ENCODE measurements at places on chromosomes 5 and 9.

DNA sequence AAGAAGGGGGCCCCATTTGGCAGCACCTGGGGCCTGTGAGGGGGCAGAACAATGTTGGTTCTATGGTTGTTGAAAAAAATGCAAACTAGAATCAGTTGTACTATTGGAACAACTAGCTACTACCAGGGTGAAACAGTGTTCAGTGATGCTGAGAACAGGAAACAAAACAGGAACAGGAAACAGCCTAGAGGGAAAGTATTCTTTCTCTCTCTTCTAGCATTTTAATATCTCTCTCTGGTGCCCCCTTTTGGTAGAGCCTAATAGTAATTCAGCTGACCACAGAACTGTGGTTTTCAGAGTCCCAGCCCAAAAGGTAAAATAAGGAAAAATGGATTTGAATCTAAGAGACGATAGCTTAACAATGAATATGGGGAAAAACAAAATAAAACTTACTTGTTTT is 138.0 kb upstream of the KCNN2 start:
- no peak for DNase-seq

- no peak for DNase-seq
These were observed 132.3 kb upstream of the TAF11L2 start for GRCh38 chr5:17365811-17366138.

GRCh38 chr9:37963936-37964739 is 60.2 kb upstream of the SLC25A51 start:
- DNase-seq = peak; percentile 98

GRCh38 chr9:18423791-18424531 is 50.0 kb upstream of the ADAMTSL1 start:
- DNase-seq = no peak

DNA sequence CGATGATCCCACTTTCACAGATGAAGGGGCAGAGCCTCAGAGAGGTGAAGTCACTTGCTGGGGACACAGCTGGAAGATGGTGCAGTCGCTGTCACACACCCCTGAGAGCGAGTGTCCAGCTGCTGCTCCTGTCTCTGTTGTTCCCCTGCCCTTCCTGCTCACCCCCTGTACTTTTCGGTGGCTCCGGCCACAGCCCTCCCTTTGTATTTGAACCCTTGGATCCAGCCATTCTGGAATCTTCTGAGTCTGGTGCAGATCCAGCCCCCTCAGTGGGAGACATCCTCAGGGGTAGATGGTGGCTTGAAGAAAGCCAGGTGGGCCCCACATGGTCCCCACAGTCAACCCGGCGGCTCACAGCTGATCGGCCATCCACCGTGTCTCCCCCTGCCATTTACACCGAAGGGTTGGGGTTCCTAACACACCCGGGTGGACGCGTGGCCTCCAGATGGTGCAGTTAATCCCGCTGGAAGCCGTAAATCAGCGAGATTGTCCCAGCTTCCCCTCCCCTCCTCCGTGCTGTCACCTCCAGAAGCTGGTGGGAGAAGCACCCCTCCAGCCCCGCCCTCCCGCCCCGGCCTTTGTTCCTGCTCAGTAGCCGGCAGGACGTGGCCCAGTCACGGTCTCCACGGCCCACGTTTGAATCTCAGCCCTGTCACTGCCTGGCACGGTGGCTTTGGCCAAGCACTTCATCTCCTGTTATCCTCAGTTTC is 204.8 kb downstream of the C9orf50 start:
- DNase-seq = no peak

GRCh38 chr9:128421482-128421996 is 882 bp downstream of the CERCAM start:
- no peak for DNase-seq

DNA sequence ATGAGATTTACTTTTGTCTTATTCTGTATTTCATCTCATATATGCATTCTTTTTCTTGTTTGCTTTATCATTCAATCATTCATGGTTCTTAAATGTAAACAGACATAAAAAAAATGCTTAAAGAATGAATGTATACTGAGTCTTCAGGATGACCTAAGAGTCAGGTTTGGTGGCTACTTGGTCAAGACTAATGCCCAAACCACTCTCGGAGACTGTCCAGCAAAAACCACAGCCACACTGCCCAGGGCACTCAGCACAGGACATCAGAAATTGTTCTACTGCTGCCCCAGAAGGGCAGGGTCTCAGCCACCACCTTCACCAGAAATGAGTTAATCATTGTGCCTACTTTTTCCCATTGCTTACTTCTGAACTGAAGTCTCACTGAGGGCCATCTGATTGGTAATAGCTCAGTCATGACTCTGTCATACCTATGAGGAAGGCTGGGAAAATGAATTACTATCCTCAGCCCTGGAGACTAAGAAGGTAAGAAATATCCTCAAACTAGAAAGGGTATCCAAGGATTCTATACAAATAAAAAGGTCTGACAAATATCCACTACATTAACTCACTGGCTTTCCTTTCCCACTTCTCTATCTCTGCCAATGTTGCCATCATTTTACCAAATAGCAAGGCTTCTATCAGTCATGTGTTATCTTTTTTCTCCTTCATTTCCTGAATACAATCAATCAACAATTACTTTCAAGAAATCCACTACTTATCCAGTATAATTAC is 236.1 kb downstream of the CETN3 start:
- no peak for DNase-seq

DNA sequence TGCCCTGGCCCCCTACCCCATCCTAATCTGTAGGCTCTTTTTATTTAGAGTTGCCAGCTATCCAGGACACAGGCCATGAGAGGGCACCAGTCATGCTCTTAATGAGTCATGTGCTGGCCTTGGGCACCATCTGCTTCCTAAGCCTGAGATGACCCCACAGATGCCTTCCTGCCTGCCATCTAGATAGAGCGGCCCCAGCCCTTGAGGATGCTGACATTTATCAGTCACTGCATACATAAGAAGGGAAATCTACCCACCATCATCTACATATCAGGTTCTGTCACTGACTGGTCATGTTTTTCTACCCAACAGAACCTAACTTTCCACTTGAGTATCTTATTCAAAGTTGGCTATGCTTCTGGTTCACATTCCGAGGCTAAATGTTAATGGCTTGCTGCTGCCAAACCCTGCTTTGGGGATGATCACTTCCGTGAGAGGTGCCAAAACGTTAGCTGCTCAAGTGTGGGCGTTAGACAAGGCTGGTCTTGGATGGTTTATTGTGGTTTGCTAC is 49.9 kb upstream of the TTC23L start:
- DNase-seq = no peak

- DNase-seq = no peak
These were observed 53.9 kb downstream of the TSSK1B start for GRCh38 chr5:113380807-113381326.

DNA sequence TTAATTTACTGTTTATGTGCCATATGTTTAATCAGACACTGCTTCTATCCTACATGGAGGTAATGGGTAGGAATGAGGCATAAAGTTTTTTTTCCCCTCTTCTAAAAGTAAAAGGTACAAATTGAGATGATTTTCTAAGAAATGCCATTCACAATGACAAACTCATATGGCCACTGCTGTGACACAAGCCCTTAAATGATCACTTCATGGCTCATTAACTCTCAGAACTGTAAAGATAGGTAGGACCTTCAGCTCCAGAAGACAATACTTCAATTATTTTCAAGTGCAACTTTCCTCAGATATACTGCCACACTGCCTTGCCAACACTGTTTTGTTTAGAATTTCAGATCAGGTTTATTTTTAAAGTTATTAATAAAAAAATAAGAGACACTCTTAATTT is 362.9 kb upstream of the ZNF608 start:
- no peak for DNase-seq

DNA sequence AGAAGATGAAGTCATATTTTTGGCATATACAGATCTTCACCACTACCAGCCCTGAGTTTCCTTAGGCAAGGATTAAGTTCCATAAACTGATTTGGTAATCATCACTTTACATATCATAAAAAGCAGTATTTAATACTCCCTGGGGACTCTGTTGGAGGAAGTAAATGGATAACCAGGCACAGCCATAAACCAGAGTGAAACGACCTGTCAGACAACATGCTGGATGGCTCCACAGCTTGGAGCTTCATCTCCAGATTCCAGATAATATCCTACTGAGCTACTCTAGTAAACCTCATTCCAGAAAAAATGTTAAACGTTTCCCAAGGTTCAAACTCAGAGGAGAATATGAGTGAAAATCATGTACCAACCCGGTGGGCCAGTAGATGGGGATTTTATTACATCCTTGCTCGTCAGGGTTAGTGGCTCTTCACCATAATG is 109.2 kb downstream of the BASP1 start:
- DNase-seq = no peak

GRCh38 chr5:97495301-97495700 is 312.3 kb upstream of the RIOK2 start:
- no peak for DNase-seq

- DNase-seq = no peak
These were observed 131.8 kb downstream of the TLE1 start for GRCh38 chr9:81557452-81558090.

- no peak for DNase-seq
These were observed 424.5 kb downstream of the DMRT2 start for GRCh38 chr9:1474671-1475070.

DNA sequence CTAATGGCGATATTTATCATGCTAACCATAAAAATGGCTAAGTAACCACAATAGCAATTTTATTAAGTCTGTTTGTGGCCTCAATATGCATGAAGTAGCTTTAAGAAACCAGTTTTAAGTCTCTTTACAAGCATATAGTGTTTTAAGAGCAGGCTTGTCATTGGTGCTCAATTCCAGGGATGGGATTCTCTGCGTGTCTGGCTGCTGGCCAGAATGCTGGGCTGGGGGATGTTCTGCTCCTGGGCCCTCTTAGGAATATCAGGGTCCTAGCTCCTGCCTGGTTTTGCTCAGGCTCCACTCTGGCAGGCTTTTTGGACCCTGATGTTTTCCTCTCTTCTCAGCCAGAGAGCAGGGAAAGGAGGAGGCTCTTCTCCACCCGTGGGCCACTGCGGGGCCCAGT is 127.2 kb downstream of the PDE8B start:
- DNase-seq = no peak

- DNase-seq = no peak
These were observed 54.5 kb downstream of the STK10 start for GRCh38 chr5:172133359-172134029.

GRCh38 chr5:106894964-106895363 is 775.8 kb downstream of the EFNA5 start:
- DNase-seq = no peak

GRCh38 chr9:82109626-82110025 is 121.1 kb downstream of the SPATA31D1 start:
- DNase-seq = no peak

DNA sequence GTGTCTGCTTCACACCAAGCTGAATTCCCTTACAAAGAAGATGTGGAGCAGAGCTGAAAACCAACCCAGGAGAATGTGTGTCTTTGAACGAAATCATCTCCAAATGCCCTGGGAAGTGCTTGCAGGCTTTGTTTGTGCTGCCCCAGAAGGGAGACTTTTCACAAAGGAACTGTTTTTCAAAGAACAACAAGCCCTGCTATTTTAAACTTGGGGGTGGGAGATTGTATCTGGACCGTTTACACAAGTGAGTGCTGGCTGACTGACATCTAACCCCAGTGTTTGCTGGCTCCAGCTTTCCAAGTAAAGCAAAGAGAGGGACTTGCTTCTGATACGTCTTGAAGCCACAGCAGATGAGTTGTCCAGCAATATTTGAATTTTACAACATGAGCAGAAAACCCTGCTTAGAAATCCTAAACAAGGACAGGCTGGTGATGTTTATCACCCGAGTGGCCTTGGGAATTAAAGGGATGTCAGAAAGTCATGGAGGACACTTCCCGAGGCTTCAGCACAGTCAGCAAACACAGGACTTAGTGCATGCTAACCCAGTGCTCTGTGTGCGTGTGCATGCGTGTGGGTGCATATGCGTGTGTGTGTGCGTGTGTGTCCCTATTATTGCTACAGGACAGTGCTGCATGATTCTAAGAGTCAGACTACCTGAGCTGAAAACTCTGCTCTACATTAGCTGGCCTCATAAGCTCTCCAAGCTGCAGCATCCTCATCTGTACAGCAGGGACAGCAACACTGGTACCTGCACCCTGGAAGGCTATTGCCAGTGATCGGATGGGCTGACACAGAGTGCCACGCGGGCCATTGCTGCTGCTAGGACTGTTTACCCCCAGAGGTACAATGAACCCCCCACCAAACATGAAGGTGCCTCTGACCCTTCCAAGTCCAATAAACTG is 1.4 kb downstream of the ADAMTS12 start:
- peak; percentile 36 for DNase-seq

Measured in pons (tissue), 1 donor.